ENCODE measurements at places on chromosomes 7 and 10.

- DNase-seq = no peak
Observed at GRCh38 chr7:69882269-69882668, 284.0 kb downstream of the AUTS2 start.

- DNase-seq = peak; percentile 69
Observed at GRCh38 chr10:90579602-90580242, 278.1 kb downstream of the HTR7 start.

GRCh38 chr7:22613496-22613895 is 113.5 kb upstream of the IL6 start:
- no peak for DNase-seq

- no peak for DNase-seq
Observed at GRCh38 chr7:54426406-54426805, 115.8 kb upstream of the VSTM2A start.

DNA sequence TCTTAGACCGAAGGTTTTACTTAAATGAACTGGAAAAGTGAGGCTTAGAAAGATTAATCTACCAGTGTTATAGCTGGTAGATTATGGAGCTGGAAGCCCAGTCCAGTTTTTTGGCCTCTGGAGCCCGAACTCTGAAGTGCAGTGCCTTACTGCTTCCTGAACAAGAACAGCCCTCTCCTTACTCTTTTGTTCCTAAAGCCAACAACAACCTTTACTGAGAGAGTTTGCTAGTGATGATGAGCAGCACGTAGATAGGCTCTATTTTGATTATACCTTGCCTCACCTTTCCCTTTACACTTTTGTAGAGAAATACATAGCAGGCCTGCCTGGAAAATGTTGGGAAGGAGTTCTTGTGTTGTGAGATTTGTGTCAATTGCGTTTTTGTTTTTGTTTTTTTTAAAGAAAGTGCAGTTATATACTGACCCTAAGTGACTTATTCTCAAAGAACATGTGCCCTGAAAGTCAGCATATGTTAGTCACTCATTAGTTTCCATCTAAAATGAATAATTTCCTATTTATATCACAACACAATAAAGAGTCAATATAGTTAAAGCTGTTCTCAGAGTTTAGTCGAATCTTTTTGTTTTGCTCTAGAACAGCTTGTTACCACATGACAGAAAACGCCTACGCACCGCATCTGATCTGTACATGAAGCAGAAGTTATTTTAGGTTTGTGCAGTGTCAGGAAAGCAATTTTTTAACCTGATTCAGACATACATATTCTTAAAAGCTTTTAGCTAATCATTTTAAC is 33.0 kb downstream of the PLEKHA1 start:
- DNase-seq = no peak

DNA sequence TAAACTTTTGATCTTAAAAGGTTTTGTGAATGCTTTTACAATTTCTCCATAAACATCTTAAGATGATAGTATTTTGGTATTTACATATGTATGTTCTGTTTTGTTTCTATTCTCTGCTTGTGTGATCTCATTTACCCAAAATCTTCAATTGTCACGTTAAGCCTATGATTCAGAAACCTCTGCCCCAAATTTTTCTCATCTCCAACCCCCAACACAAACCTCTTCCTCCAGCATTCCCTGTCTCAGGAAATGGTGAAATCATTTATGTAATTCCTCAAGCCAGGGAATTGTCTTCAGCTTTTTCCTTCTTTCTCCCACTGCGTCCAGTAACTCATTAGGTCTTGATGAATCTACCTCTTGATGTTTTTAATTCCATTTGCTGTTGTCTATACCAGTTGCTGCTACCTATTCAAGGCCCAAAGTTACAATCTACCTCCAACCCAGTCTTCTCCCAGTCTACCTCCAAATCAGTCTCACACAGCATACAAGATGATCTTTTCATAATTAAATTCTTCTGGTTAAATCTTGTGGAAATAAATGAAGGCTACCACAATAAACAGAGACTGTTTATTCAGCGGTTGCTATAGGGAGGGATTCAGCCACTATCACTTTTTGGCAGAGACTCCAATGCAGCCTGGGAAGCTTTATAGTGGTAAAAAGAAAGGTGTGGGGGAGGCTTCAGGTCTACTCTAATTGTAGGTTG is 5.8 kb downstream of the CFAP69 start:
- peak; percentile 32 for DNase-seq

DNA sequence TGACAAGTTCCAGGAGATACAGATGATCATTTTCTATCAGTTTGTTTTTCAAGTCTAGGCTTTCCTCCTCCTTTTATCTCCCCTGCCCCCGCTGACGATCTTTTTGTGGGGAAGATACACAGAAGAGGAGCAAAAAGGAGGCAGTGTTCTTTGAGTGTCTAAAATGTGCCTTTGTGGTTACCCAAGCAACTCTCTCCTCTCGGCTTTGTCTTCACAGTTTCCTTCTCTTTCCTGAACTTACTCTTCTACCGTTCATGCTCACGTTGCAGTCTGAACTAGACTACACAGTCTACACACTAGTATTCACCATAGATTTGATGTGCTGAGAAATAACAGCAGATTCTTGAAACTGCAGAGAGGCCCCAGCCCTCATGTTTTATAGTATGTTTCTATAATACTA is 23.6 kb downstream of the CEP41 start:
- no peak for DNase-seq

GRCh38 chr10:69685802-69686585 is 55.9 kb downstream of the FAM241B start:
- peak; percentile 34 for DNase-seq

- peak; percentile 90 for DNase-seq
Observed at GRCh38 chr10:79322616-79323543, 24.4 kb upstream of the PPIF start.

DNA sequence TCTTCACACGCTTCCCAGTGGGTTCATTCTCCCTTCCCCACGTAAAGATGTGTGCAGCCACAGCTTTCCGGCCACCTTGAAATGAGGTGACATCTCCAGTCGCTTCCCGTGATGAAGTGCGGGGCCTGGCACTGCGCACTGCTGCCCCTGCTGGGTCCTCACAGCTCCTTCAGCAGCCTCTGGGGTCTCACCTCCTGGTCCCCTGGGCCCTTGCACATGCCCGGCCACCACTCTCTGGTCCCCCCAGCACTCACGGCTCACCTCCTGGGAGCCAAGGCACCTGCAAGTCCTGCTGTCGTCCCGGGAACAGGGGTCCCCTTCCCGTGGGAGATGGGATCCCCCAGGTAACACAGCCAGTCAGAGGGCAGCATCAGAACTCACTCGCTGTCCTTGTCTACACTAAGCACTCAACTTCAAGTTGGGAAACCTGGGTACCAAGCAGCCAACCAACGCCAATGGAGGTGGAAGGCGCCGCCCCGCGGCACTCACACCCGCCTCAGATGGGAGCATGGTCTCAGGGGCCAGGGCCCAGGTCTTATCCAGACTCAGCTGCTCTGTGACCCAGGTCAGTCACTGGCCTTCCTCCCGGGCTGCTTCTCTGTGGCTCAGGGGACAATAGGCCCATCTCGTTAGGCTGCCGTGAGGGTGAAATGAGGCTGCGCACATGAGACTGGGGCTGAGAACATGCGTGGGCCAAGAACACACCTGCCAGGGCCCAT is 176.2 kb downstream of the PTPRN2 start:
- no peak for DNase-seq

GRCh38 chr10:85643845-85644525 is 722.6 kb downstream of the GRID1 start:
- DNase-seq = no peak

GRCh38 chr10:26739071-26739631 is 41.6 kb downstream of the PDSS1 start:
- no peak for DNase-seq

GRCh38 chr7:30717181-30717580 is 34.8 kb upstream of the INMT start:
- peak; percentile 3 for DNase-seq

DNA sequence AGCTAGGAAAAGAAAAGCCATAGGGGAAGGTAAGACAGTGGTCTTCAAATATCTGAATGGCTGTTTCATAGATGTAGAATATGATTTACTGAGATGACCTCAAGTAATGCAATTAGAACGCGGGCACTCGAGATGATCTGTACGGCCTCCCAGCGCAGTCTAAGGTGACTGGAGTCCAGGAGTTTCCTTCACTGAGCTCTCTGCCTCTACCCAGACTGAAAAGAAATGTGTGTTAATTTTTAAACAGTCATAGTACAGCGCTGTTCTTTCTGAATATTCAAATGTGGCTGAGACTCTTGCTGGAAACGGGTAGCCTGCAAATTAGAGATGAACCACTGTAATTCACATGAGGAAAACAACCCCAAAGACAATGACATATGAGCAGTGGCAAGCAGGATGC is 562.4 kb upstream of the AUTS2 start:
- DNase-seq = no peak

DNA sequence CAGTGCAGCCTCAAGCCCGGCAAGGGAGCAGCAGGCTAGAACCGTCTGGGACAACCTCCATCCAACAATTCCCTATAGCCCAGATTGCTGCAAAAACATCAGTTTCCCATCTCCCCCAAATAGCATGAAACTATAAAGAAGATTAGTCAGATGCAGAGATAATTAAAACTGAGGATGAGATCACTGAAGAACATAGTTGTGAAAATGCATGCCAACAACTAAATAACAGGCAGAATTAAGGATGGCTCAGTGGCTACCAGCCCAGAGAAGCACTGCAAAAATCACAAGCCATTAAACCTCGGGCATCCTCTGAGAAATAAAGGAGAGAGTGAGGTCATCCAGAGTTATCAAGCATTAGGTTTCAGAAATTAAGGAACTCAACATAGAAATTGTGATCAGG is 427.1 kb downstream of the TNS3 start:
- DNase-seq = no peak

- DNase-seq = peak; percentile 91
Observed at GRCh38 chr10:89625041-89625765, 19.8 kb downstream of the PANK1 start.

DNA sequence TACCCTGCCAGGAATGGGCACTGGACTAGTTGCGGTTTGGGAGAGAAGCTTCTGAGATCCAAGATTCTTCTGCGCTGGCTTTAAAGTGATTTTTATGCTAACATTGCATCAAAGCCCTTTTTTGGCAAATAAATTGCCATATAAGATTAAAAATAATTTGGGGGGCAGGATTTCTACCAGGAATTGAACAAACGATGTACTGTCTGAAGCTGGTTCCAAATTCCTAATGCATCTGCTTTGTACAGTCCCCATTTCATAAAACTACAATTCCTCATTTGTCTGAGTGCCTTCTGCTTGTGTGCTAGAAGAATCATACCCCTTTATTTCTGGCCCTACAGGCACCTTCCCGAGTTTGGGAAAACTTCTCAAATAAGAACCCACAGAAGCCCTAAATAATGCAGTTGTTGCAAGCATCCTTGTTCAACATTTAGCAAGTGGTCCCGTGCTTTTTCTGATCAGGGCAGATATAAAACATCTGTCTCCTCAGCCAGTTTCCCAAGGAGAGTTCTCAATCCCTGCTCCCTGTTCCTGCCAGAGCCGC is 349.7 kb downstream of the PTEN start:
- no peak for DNase-seq

GRCh38 chr10:62284221-62284620 is 15.6 kb upstream of the RTKN2 start:
- no peak for DNase-seq
